ENCODE measurements at places on chromosomes 11 and 22.

- no peak for DNase-seq
These were observed 4.3 kb downstream of the IL2RB start for GRCh38 chr22:37145180-37146050.

DNA sequence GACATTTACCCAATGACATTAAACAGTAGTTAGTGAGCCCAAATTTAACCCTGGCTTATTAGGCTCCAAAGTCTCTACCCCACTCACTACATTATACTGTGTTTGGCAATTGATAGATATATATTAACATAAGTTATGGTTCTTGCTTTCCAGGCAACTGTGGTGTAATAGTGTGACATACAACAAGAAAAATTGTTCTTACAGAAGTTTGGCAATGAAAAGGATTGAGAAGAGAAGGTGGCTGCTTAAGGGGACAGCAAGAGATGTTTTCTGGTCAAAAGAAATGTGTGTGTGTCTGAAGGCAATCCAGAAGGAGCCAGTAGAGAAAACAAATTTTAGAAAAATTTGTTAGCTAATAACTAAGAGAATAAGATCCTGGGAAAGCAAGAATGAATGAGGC is 132.4 kb downstream of the SWAP70 start:
- DNase-seq = no peak

- DNase-seq = no peak
These were observed 11.3 kb upstream of the CD5 start for GRCh38 chr11:61090982-61091372.

DNA sequence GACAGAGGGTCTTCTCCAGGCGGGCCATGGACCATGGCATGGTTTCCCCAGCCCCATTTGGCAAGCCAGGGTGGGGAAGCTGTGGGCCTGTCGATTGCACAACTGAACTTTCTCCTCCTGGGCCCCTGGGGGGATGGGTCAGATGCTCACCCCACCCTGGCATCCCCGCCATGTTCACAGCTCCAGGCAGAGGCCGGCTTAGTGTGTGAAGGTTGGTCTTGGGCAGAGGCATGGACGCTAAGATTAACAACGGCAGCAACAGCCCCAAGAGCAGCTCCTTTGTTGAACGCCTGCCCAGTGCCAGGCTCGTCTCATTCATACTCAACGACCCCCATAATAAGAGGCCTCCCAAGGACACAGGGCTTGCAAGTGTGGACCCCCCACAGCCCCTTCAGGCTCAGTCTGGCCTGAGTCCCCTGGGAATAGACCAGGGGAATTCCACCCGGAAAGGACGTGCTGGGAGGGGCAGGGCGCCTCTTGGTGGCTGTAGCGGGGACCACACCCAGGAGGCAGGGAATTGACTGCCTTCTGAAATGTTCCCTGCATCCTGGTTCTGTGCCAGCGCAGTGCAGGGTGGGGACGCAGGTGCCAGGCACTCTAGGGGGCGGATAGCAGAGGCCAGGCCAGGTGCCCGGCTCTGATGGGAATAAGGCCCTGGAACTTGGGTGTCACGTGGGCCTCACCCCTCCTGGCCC is 8.3 kb downstream of the TSPO start:
- no peak for DNase-seq

GRCh38 chr22:37516456-37516855 is 2.8 kb downstream of the CARD10 start:
- DNase-seq = no peak

DNA sequence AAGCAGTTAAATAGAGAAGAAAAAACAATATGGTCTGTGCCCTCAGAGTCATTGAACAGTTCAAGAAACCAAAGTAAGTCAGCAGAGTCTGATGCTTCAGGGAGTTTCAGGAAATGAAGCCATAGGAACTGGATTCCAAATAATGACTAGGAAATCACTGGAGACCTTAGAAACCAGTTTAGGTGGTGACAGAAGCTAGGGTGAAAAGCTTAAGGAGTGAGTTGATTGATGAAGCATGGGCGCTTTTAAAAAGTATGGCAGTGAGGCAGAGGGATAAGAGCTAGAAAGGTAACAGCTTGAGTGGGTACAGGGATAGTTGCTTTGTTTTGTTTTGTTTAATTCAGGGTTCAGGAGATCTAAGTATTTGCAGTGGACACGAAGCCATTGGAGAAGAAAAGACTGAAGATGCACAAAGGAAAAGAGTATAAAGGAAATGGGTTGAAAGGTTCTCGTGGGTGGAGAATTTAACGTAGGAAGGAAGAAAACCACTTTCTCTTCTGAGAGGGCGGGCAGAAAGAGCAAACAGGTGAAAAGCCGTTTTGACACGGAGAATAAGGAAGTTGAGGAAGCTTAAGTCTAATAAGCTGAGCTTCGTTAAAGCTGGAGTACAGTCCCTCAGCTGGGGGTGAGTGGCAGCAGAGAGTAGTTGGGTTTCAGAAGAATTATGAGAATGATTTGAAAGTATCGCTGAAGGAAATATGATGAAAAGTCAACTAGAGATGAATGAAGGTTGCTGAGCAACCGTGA is 14.8 kb downstream of the SGSM3 start:
- no peak for DNase-seq

GRCh38 chr11:126079621-126080124 is 17.0 kb upstream of the CDON start:
- no peak for DNase-seq

GRCh38 chr11:58503361-58503856 is 4.5 kb downstream of the OR5B21 start:
- no peak for DNase-seq

DNA sequence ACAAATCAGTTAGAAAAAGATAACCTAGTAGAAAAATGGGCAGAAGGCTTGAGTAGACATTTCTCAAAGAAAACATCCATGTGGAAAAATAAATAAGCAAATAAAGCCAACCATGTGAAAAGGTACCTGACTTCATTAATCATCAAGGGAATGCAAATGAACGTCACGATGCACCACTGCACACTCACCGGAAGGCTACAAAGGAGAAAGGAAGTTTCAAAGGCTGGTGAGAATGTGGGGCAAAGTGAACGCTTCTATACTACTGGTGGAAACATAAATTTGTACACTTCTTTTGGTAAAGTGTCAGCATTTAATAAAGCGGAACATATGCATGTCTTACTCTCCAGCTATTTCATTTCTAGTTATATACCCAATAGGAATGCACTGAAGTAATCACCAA is 166.8 kb downstream of the CSNK2A3 start:
- no peak for DNase-seq

GRCh38 chr11:61332281-61332796 is 566 bp downstream of the DDB1 start:
- no peak for DNase-seq

GRCh38 chr11:86184728-86185380 is 59.7 kb upstream of the EED start:
- no peak for DNase-seq

DNA sequence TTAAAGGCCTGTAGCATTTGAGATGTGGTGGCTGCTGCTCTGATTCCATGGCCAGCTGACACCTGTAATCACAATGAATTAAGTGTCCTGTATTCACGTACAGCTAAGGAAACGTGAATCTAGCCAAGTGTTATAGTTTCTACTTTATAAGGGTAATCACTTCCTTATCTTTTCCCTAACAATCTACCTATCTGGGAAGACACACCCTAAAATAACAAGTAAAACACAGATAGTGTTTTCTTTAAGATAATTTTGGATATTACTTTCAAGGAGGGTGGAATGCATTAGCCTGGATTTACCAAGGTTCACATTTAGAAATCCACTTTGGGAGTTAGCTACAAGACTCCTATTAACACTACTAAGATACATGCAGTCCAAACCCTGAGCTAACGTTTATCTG is 11.5 kb downstream of the CDON start:
- no peak for DNase-seq

DNA sequence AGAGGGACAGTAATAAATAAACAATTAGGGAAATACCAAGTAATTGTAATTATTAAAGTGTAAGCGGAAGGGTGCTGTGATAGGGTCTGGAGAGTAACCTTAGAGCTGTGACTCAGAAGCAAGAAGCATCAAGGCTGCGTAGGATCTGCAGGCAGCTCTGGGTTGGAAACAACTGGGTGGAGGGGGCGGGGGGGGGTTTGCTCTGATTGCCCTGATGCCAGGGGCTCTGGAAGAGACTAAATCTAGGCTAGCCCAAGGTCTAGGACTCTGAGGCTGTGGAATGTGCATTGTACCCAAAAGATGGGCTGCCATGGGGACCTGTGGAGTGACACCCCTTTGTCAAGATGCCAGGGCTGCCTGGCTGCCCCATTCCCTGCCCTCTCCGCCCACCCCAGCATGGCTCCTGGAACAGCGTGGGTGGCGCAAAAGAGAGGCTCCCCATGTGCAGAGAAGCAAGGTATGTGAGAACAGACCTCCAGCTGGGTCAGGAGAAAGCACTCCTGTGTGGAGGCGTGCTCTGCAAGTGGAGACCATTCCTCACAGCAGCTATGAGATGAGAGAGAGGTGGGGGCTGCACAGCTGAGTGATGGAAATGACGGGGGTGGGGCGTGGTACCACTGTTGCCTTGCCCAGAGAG is 101.1 kb upstream of the CRYBB3 start:
- DNase-seq = no peak

- DNase-seq = no peak
These were observed 33.7 kb downstream of the PICALM start for GRCh38 chr11:86035164-86035563.

DNA sequence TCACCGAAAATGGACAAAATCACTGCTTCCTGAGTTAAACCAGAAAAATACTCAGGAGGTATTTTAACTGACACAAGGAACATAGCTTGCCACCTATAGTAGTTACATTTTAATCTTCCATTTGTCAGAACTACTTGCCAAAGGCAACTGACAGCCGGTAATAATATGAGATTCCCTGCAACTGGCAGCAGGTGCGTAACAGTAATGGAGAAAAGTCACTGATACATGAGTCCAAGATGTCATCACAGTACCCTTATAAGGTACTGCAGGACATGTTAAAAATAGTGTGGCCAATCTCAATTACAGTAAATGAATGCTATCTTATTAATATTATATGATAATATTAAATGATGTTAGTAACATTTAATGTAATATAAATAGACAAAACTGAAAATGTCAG is 21.1 kb upstream of the ARHGAP32 start:
- no peak for DNase-seq

DNA sequence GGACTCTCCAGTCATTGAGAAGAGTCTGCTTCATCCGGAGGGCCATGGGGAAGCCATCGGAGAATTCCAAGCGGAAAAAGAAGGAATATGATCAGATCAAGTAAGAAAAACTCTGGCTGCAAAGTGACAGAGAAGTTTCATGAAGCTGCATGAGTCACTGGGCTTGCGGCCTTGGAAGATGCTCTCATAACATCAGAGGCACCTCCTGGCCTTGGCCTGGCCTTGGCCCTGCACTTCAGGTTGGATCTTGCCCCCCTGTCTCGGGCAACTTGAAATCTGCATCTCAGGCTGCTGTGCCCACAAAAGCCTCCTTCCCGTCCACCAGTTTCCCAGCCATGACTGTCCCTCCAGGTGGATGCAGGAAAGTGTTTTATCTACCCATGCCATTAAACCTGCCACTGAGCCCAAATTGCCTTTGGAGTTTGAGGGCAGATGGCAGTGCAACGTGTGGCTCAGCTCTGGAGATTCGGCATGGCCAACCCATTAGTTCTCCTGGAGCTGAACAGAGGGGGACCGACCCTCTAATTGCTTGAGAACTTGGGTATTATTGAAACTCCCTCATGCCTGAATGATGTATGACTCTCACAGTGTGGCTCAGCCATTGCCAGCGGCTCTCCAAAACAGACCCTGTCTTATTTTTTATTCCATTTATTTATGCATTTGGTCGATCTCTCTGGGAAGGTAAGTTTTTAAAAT is 66.7 kb downstream of the SEZ6L start:
- no peak for DNase-seq

- DNase-seq = no peak
These were observed 8.5 kb downstream of the NTM start for GRCh38 chr11:131378931-131379330.

DNA sequence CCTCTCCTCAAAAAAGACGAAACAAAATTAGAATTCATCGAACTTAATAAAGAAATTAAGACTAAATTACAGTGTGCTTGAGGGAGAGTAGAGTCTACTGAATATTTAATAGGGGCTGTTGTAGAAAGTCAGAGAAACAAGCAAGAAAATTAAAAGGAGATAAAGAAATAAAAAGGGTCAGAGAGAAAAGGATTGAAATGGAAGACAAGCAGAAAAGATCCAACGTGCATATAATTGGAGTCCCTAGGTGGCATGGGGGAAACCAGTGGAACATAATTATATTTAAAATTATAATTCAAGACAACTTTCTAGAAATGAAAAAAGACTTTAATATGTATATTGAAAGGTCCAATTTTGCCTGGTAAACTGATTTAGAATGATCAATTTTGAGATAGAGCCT is 74.3 kb downstream of the ACER3 start:
- no peak for DNase-seq

DNA sequence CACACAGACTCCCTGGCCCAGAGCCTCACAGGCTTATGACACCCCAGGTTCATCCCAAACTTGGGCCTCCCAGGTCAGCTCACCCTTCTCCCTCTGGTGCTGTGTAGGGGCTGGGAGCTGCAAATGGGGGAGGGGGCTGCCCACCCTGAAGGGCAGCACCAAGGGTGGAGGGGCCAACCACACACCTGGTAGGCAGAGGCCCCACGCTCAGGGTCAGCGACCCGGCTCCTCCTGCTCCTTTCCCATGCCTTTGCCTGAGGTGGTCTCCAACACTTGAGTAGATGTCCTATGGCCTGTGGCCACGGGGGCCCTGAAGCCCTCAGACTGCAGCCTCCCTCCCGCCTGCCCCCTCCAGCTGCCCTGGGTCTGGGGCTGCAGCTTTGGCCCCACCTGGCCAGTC is 3.4 kb downstream of the DGCR6 start:
- DNase-seq = no peak

GRCh38 chr11:128686745-128687177 is 7.1 kb upstream of the FLI1 start:
- DNase-seq = peak; percentile 65

- no peak for DNase-seq
These were observed 111.7 kb downstream of the ADAMTS15 start for GRCh38 chr11:130560000-130560780.

DNA sequence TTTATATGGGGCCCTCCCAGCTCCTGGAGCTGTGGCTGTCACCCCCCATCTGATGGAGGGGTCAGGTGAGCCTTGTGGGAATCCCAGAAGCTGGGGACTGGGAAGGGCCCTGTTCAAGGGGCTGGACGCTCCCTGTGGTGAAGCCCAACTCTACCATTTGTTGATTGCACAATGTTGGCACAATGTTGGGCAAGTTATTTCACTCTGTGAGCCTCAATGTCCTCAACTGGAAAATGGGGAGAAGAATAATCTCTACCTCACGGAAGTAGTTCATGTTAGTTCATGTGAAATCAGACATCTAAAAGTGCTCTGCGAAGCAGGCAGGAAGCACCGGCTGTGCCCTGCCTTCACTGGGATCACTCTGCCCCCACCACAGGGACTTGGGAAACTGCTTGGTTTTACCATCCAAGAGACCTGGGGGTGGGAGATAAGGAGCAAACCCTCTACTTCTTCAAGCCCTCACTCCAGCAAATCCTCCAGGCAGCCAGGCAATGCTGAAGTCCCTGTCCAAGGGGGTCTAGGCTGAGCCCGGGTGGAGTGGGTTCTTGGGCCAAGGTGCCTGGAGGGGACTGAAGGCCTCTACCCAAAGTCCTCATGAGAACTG is 715 bp upstream of the PRR5 start:
- DNase-seq = no peak

DNA sequence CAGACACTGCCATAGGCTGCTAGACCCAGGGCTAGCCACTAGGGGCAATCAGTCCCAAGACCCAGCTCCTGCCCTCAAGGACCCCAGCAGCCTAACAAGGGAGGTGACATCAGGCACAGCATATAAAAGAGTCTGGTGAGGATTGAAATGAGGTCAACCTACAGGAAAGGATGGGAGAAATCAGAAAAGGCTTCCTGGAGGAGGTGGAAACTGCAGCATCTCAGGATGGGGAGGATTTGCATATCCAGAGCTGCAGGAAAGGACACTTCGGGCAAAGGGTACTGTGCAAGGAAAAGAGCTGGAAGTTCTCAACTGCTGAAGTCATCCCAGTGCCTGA is 2.9 kb upstream of the ARFGAP2 start:
- DNase-seq = peak; percentile 47

Data from activated T-cell treated with anti-CD3 and anti-CD28 coated beads, Interleukin-2, amount 50 U/mL, for 1 hour (primary cell).